SJSA1 (cell line): ENCODE measurements at places on chromosomes 2 and 18. TPM values are rescaled to one million over a fixed set of nuclear protein-coding genes. Genes with fewer than 3 reads are reported as not detected.

The GAL3ST2 gene
- not detected in 2 replicates for total RNA-seq

GRCh38 chr2:202376460-202377206 lies 506 bp downstream of the BMPR2 start:
- peaks cover 15% of the 10 kb centered on the region for H3K36me3 ChIP-seq
- DNase-seq = no peak
- no peaks in the 10 kb centered on the region for H3K27me3 ChIP-seq
- peaks cover 26% of the 10 kb centered on the region for H3K4me1 ChIP-seq
- peak overlapping the region; percentile 80 for H3K4me3 ChIP-seq

DNA sequence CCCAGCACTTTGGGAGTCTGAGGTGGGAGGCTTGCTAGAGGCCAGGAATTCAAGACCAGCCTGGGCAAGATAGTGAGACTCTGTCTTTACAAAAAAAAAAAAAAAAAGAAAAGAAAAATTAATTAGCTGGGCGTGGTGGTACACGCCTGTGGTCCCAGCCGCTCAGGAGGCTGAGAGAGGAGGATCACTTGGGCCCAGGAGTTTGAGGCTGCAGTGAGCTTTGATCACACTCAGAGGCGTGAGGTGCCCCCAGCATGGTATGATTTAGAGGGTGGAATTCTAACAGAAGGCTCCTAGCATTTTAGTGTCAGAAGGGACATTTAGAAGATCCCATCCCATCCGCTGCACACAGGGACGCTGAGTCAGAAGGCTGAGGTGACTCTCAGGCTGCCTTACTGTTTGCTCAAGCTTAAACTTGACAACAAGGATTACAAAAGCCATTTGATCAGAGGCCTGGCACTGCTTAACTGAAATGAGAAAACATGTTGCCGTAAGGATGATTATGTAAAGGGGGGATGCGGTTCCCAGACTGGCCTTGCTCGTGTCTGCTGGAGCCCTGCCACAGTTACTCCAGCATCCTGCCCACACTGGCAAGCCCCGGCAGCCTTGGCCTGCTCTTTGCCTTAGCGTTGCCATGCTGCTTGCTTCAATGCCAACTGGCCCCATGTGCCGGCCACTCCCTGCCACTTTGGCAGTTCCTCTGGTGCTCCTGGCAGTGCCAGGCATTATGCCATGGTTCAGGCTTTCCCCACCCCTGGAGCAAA lies 45.6 kb upstream of the SLC1A4 start:
- peak; percentile 63 for DNase-seq
- H3K4me3 ChIP-seq = no peak overlapping the region
- H3K36me3 ChIP-seq = no peaks in the 10 kb centered on the region

- H3K4me3 ChIP-seq = no peak overlapping the region
- no peaks in the 10 kb centered on the region for H3K36me3 ChIP-seq
- H3K27ac ChIP-seq = no peak overlapping the region
- DNase-seq = no peak
These were observed 562.1 kb downstream of the TMX3 start for GRCh38 chr18:68152770-68153169.

The CD226 gene
- total RNA-seq = 0.39 TPM in 1 of 2 replicates, not detected in the other

The KCNK3 gene
- not detected in 2 replicates for total RNA-seq

The DIPK1C gene
- not detected in 2 replicates for total RNA-seq

The SPP2 gene
- total RNA-seq = not detected in 2 replicates

DNA sequence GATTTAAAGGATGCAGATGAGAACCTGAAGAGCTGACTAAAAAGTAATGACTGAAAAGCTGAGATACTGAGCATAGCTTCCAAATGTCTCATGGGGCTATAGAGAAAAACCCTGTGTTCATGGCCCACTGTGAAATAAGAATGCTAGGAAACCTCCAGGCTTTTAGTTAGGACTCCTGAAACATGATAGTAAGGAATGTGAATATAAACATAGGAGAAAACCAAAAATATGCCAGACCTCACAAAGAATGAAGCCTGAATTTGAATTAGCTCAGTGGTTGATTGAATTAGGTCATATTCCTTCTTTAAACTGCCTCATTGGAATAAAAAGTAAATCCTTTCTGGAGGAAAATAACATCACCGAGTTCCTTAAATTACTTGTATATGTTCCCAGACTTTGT lies 194.5 kb upstream of the NXPH2 start:
- peaks cover 23% of the 10 kb centered on the region for H3K4me1 ChIP-seq
- peak overlapping the region; percentile 93 for H3K27ac ChIP-seq
- DNase-seq = peak; percentile 47

DNA sequence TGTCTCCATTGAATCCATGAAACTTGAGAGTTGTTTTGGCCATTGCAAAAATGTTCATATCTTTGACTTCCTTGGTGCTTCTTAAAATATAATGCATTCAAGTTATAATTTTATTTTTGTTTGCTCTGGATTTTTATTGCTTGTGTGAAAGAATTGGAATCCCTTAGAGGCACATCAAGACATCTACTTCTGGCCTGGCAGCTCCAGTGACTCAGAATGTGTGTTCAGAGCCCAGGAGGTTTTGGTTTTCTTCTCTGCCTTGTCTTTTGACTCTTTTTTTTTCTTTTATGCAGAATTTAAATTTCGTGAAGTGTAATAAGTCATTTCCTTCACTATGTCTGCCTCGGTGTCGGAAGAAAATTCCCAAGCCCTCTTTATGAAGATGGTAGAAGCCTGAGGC lies 180.2 kb downstream of the LTBP1 start:
- H3K36me3 ChIP-seq = no peaks in the 10 kb centered on the region
- H3K27me3 ChIP-seq = peaks cover 2% of the 10 kb centered on the region; the same call in 1 of the 2 replicates
- no peak overlapping the region for H3K27ac ChIP-seq
- DNase-seq = no peak

The POTEJ gene
- not detected in 2 replicates for total RNA-seq

GRCh38 chr2:235045336-235045972 lies 93.6 kb downstream of the SH3BP4 start:
- H3K4me3 ChIP-seq = no peak overlapping the region
- no peaks in the 10 kb centered on the region for H3K27me3 ChIP-seq
- H3K36me3 ChIP-seq = peaks cover 85% of the 10 kb centered on the region
- H3K4me1 ChIP-seq = peaks cover 34% of the 10 kb centered on the region

The HOXD1 gene
- not detected in 2 replicates for total RNA-seq

- H3K27ac ChIP-seq = no peak overlapping the region
- no peaks in the 10 kb centered on the region for H3K4me1 ChIP-seq
- no peaks in the 10 kb centered on the region for H3K27me3 ChIP-seq
These were observed 12.8 kb downstream of the SH3RF3 start for GRCh38 chr2:109141727-109142283.

The KATNAL2 gene
- total RNA-seq = 0.18 and 0.56 TPM in 2 replicates

DNA sequence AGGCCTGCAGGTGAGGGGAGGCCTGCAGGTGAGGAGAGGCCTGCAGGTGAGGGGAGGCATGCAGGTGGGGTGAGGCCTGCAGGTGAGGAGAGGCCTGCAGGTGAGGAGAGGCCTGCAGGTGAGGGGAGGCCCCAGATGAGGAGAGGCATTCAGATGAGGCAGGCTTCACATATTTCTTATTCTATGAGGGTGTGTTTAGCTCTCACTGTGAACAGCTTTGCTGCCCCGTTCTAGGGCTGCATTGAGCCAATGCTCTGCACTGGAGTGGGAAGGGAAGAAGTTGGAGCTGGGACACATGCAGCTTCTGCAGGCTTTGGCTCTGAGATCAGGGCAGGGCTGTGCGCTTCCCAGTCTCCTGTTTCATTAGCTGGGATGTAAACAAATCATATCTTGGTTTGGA lies 19.5 kb downstream of the TPO start:
- no peak overlapping the region for H3K27ac ChIP-seq
- peaks cover 7% of the 10 kb centered on the region; the same call in 1 of the 2 replicates for H3K27me3 ChIP-seq
- H3K36me3 ChIP-seq = no peaks in the 10 kb centered on the region
- H3K4me3 ChIP-seq = no peak overlapping the region
- no peaks in the 10 kb centered on the region for H3K4me1 ChIP-seq

DNA sequence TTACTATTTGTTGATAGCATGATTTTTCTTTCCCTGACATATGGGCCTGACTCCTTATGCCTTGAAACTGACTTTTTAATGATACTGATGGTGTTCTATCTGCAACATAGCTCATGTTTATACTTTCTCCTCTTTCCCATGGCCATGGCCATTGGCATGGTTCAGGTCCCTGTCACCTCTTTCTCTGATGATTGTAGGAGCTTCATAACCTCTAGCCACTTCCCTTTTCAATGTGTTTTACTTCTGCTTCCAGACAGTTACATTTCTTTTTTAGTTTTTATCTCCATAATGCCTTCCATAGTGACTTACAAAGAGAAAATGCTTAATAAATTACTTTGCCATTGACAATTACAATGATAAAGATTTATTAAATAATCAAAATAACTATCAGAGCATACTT lies 177.9 kb upstream of the SETBP1 start:
- H3K27me3 ChIP-seq = no peaks in the 10 kb centered on the region
- no peak for DNase-seq
- no peaks in the 10 kb centered on the region for H3K36me3 ChIP-seq
- no peak overlapping the region for H3K4me3 ChIP-seq

- H3K27me3 ChIP-seq = no peaks in the 10 kb centered on the region
- no peak for DNase-seq
- H3K4me3 ChIP-seq = no peak overlapping the region
- peaks cover 15% of the 10 kb centered on the region for H3K4me1 ChIP-seq
These were observed 157.8 kb downstream of the PIK3C3 start for GRCh38 chr18:42112657-42113420.

DNA sequence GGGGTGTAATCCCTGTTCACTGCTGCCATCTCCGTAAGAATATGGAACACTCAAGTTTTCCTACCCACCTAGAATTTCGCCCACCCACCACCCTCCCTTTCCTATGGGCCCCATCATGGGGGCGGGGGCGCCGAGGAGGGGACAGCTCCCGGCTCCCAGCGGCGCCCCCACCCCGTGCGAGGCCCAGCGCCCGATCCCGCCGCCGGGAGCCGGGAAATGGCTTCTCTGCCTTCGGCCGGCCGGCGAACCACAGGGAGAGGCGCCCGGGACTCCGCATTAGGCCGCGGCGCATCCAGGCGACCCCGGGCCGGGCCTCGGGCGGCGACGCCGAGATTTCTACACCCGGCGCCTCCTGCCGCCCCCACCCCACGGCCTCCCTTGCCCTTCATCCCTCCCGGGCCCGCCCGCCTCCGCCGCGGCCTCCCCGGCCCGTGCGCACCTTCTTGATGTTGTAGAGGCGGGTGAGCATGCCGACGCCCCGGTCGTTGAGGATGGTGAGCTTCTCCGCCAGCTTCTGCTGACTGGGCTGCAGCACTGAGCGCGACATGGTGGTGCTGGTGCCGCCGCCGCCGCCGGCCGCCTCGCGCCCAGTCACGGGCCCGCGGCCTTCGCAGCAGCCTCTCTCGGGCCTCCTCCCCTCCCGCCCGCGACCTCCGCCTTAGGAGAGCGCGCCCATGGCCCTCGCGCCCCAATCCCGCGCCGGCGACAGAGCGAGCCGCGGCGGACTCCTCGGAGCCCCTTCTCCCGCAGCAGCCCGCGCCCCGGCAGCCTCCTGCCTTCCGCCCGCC lies 510 bp downstream of the NCKAP1 start:
- no peak for DNase-seq
- peaks cover 16% of the 10 kb centered on the region for H3K36me3 ChIP-seq
- H3K27ac ChIP-seq = peak overlapping the region; percentile 97
- peak overlapping the region; percentile 97 for H3K4me3 ChIP-seq

The POLE4 gene
- total RNA-seq = 46.8 and 88.9 TPM in 2 replicates

The NAT8 gene
- total RNA-seq = not detected in 2 replicates

DNA sequence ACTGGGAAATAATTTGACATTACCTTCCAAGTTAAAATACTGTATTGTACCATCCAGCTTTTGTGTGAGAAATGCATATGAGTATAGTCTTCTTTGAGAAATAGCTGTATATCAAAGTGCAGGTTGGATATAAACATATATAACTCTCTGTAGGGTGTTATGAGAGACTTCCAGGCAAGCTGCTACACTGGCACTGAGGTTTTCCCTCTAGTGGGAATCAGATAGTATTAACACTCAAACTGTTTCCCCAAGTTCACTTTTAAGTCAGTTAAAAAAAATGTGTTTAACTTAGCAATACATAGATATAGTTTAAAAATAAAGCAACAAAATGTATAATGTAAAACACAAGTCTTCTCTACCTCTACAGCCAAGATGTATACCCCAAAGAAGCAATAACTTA lies 368.4 kb upstream of the SLC8A1 start:
- no peak overlapping the region for H3K27ac ChIP-seq
- no peaks in the 10 kb centered on the region for H3K4me1 ChIP-seq
- H3K27me3 ChIP-seq = no peaks in the 10 kb centered on the region; the same call in 1 of the 2 replicates
- no peak for DNase-seq

The SH3BP4 gene
- total RNA-seq = 78.6 and 117 TPM in 2 replicates

GRCh38 chr2:241153616-241154015 lies 3.3 kb downstream of the PPP1R7 start:
- H3K27ac ChIP-seq = no peak overlapping the region
- peaks cover 58% of the 10 kb centered on the region for H3K4me1 ChIP-seq
- no peak for DNase-seq

The WDR35 gene
- total RNA-seq = 7.9 and 9.4 TPM in 2 replicates

The SERPINB12 gene
- not detected in 2 replicates for total RNA-seq
